ENCODE measurements at places on chromosomes 5 and 9.

DNA sequence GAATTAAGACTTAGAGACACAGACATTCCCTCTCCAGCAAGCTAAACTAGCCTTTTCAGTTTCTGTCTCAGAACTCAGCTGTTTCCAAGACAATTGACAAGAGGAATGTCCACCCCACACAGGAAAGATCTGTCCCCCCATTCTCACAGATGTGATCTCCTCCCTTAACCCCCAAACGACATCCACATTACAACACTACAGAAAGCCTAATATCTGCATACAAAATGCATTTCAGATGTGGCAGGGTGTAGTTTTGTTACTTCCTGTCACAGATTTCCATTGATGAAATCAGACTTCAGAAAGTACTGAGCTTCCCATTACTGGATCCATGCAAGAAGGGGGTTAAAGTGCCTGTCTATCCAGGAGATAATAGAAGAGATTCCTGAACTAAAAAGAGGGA is 2.9 kb upstream of the ARSI start:
- no peak for DNase-seq

DNA sequence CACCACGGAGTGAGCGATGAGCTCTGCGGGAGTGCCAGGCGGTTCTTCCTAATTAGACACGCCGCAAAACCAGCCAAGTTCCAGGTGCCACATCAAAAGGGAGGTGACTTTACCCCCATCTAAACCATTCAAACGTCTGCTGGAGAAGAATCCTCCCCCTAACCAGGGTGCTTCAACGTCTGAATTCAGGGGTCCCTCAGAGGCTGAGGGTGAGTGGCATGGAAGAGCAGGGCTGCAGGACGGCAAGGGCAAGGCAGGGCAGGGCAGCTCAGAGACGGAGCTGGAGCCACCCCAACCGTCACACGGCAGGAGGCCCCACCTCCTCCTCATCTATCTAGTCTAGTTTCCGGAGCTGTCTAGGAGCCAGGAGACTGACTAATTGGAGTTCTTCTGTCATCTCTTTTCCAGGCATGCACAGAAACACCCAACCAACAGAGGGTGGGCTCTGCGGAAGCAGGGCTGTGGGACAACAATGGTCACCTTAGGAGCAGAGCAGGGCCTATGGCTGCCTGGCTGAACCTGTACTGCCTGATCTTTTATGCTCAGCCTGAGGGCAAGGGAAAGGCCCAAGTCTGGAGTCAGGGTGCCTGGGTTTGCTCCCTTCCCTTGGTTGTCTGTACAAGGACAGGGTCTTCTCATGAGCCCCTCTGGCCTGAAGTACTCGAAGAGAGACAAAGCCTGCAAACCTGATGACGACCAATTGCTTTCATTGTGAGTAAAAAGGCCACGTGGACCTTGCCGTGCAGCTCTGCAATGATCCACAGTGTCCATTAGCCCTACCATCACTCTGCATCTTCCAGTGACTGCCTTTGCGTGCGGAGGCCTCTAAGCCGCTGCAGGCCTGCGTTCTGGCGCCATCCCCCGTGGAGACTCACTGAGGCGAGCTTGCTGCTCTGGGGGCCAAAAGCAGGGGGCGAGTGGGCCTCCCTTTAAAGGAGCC is 81.0 kb upstream of the SLC25A51 start:
- DNase-seq = no peak

DNA sequence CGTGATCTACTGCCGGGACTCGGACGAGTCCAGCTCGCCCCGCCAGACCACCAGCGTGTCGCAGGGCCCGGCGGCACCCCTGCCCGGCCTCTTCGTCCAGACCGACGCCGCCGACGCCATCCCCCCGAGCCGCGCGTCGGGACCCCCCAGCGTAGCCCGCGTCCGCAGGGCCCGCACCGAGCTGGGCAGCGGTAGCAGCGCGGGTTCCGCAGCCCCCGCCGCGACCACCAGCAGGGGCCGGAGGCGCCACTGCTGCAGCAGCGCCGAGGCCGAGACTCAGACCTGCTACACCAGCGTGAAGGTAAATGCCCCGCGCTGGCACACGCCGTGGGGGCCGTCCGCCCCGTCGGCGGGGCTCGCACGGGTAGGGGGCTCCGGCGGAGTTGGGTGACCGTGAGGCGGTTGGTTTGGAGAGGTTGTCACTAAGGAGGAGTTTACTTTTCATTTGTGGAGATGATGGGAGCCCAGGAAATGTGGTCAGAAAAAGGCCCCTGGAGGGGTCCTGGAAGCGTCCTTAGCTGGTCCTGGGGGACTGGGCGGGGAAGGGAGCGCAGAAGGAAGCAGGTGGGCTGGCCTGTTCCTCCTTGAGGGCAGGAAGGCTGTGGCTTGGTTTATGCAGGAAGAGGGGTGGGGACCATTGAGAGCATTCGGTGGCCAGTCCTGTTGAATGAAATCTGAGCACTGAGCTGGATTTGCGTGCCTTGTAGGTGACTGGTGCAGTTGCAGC is 647 bp downstream of the PDE8B start:
- DNase-seq = no peak

GRCh38 chr5:131104169-131104808 is 60.8 kb downstream of the HINT1 start:
- peak; percentile 54 for DNase-seq

DNA sequence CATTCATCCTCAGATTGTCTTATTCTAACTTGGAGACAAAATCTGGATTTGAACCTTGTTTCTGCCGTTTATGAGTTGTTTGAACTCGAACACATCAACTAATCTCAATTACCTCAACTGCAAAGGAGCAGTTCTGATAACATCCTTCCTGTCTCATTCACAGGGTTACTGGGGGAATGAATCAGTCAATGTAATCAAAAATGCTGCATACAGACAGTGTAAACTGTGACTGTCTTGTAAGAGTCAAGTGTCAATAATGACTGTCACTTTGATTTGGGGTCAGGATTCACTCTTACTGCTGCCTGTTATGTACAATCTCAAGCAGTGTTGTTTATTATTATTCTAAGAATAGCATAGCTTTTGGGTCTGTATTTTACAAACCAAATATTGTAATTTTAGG is 273.8 kb downstream of the DOCK8 start:
- DNase-seq = no peak

GRCh38 chr5:1737790-1738405 is 61.7 kb downstream of the MRPL36 start:
- peak; percentile 9 for DNase-seq

- no peak for DNase-seq
Measured at GRCh38 chr9:79193001-79193400, 378.8 kb upstream of the TLE4 start.

- no peak for DNase-seq
Measured at GRCh38 chr5:109784687-109785086, 95.0 kb downstream of the MAN2A1 start.

DNA sequence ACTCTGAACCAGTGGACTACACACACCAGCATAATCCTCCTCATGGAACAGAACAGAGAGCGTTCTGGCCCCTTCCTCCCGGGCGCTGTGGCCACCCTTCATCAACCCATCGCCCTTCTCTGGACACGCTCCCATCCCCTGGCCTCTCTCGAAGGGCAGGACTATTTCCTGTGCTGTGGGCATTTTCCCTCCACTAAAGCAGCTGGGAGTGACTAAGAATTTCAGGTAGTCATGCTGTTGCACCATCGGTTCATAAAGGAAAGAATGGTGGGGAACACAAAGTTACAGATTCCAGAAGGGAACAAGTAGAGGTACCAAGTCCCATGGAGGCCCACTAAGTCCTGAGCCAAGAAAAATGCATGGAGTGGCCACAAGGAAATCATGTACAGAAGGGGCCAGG is 68.6 kb downstream of the EPB41L4B start:
- DNase-seq = peak; percentile 53

- peak; percentile 58 for DNase-seq
Measured at GRCh38 chr9:109497226-109498153, 617 bp downstream of the PTPN3 start.

GRCh38 chr5:147485046-147485445 is 24.8 kb downstream of the DPYSL3 start:
- DNase-seq = no peak

GRCh38 chr5:138975098-138975847 is 100.1 kb upstream of the LRRTM2 start:
- DNase-seq = no peak

GRCh38 chr5:38258319-38259061 is at the start of gene EGFLAM:
Gene EGFLAM, plus strand, starts transcription at chr5:38258559. Its CDS starts 196 bp downstream, at chr5:38258755.
- DNase-seq = no peak

DNA sequence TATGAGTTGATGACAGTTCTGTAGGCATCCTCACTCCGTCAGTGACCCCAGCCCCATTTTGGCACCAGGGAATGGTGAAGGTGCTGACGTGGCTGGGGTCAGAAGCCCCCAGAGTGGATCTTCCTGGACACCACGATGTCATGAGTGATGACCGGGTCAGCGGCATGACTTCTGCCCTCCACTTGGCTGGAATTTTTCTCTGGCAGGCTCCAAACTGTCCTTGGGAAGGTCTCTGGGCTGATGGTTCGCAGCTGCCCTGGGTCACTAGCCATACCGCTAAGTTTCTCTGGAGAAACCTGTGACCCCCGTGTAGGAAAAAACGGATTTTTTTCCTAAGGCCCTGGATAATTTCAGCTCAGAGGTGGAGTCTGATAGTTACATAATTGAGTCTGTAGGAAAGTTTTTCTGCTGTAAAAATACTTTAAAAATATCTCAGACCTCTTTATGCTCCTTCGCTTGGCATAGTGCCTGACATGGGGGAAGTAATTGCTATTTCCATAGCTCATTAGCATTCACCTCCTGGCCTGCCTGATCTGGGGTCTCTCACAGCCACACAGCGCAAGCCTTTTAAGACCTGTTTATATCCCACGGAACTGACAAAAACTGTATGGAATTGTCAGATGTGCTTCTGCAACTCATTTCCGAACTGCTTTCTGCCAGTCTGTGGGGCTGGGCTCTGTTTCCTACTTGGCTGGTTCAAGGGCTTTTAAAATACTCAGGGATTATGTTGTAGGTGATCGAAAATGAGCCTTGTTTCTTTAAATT is 69.2 kb downstream of the ANGPTL2 start:
- no peak for DNase-seq

DNA sequence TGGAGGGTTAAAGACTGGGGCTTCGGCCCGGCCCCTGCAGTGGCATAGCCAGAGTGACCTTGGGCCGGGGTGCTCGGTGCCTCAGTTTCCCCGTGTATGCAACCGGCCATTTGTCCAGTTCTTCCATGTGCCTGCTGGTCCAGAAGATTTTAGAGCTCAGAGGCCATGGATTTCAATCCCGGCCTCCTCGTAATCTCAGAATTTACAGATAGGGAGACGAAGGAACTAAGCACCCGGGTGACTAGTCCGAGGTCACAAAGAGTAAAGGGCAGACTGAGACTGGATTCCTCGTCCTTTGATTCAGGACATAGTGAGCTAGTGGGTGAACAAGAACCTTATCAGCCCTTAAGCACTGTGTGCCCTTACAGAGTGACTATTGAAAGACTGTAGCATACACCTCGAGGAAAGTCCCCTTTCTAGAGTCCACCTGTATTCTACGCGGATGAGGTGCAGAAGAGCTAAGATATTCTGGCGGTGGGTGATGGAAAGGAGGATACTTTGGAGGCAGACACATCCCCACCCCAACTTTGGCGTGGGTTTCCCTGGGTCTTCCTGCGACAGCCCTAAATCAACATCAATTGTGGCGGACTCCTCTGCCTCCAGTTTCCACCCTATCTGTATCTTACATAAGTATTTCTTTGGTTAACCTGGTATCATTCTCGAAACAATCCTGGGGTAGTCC is 597 bp downstream of the SLC31A1 start:
- DNase-seq = no peak

GRCh38 chr5:36300927-36301540 is 668 bp downstream of the RANBP3L start:
- DNase-seq = no peak

GRCh38 chr5:1315018-1315708 is 20.3 kb upstream of the TERT start:
- DNase-seq = no peak

- no peak for DNase-seq
Measured at GRCh38 chr5:42021923-42022322, 96.8 kb downstream of the FBXO4 start.

DNA sequence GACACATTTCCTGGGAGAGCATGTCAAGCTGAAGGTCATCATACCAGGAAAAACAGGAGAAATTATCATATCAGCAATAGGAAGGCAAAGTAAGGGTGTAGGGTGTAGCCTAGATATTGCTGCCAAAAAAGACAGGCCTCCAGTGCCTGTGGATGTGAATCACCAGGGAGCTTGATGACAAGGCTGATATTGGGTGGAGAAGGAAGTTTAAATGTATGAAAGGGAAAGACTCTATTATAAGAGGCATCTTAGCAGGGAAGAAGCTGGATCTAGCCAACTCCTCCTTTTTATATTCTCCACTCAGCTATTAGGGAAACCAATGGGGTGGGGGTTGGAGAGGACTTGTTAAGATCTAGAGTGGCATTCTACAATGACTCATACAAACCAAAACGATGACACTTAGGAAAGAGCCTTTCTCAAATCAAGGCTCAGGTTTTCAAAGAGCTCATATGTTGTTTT is 13.4 kb upstream of the TXNDC8 start:
- DNase-seq = peak; percentile 73

GRCh38 chr5:126370796-126371718 is 52.2 kb upstream of the GRAMD2B start:
- no peak for DNase-seq

DNA sequence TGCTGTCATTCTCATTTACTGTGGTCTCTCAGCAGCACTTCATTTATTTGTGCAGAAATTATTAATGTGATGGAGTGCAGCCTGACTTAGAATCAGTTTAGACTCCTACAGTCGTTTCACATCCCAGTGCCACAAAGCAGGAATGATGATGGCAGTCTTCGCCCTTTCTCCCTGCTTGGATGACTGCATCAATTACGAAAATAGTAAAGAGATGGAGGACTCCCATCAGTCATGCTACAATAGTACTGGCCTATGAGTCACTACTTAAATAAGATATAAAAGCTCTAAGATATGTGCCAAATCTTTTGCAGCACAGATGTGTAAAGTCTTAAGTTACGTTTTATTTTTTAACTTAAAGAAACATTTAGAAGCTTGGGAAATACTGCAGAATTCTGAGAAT is 263.9 kb downstream of the CHSY3 start:
- no peak for DNase-seq

DNA sequence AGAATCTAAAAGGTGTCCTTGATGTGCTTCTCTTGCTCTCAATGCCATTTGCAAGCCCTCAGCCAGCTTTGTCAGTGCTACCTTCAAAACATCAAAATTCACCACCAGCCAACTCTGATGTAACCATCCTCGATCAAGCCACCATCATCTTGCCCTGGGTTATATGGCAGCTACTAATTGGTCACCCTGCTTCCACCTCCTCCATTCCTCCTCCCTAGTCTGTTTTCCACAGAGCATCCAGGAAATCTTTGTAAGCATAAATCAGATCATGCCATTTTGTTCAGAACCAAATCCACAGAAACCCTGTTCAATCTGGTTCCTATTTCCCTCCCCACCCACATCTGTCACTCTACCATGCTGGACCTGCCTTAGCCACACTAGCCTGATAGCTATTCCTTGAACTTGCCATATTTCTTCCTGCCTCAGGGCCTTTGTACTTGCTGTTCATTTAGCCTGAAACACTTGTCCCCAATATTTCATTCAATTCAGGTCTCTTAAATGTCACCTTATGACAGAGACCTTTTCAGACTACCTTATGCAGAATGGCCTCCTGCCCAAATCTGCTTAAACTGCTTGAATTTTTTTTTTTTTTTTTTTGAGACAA is 1.9 kb upstream of the B4GALT1 start:
- no peak for DNase-seq

Measured in foreskin keratinocyte (primary cell).